ENCODE measurements at places on chromosomes 2 and 18. TPM values are rescaled to one million over a fixed set of nuclear protein-coding genes. Genes with fewer than 3 reads are reported as not detected.
A peak's percentile ranks its signal among the peaks of the same experiment; 100 is the strongest.

Gene SLC19A3
- total RNA-seq = 2.1 TPM

Gene RAB27B
- 0.05 TPM for total RNA-seq

Gene PSMA8
- 0.12 TPM for total RNA-seq

Gene DCAF17
- total RNA-seq = 12.3 TPM

Gene PROC
- not detected for total RNA-seq

GRCh38 chr2:66233981-66234380 lies 200.9 kb upstream of the MEIS1 start:
- H3K4me1 ChIP-seq = no peaks in the 10 kb centered on the region
- H3K4me3 ChIP-seq = no peak overlapping the region
- H3K27me3 ChIP-seq = no peaks in the 10 kb centered on the region
- no peak overlapping the region for H3K27ac ChIP-seq
- DNase-seq = no peak
- H3K36me3 ChIP-seq = no peaks in the 10 kb centered on the region

DNA sequence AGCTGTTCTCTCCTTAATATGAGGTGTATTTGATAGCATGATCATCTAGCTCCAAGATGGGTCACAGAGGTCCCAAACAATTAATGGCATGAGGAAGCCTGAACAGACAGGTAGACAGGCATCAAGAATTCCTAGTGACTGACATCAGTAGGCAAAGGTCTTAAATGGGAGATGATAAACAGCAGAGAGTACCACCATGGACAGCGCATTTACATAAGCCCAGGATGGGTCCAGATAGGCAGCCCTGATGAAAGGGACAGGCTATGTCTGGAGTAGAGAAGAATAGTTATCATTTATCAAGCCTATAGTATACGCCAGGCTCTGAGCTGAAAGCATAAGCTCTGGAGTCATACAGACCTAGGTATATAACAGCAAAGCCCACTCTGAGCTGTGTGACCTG lies 434.7 kb upstream of the SETBP1 start:
- DNase-seq = no peak
- no peaks in the 10 kb centered on the region for H3K27me3 ChIP-seq
- H3K27ac ChIP-seq = no peak overlapping the region
- no peak overlapping the region for H3K4me3 ChIP-seq
- no peaks in the 10 kb centered on the region for H3K4me1 ChIP-seq

- H3K27ac ChIP-seq = no peak overlapping the region
- no peak overlapping the region for H3K4me3 ChIP-seq
- H3K36me3 ChIP-seq = no peaks in the 10 kb centered on the region
- H3K27me3 ChIP-seq = no peaks in the 10 kb centered on the region
- peaks cover 8% of the 10 kb centered on the region for H3K4me1 ChIP-seq
- no peak for DNase-seq
These were observed 49.7 kb downstream of the CYRIA start for GRCh38 chr2:16615687-16616615.

DNA sequence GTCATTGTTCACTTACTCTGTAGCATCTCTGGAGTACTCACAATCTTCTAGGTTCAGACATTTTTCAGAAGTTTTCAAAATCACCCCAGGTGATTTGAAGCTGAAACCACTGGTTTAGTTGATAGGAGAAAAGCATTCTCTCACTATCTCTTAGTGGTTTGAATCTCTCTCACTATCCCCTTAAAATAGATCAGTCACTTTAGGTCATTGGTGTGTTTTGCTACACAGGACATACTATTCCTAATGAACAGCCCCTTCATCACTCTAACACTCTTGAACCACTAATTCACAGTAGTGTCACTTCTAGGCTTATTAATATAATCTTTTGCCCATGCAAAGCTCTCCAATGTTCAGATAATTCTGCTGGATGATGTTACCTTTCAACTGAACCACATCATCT lies 34.5 kb downstream of the LYPD6 start:
- no peak overlapping the region for H3K27ac ChIP-seq
- no peaks in the 10 kb centered on the region for H3K36me3 ChIP-seq
- H3K27me3 ChIP-seq = no peaks in the 10 kb centered on the region
- H3K4me1 ChIP-seq = no peaks in the 10 kb centered on the region
- no peak overlapping the region for H3K4me3 ChIP-seq

DNA sequence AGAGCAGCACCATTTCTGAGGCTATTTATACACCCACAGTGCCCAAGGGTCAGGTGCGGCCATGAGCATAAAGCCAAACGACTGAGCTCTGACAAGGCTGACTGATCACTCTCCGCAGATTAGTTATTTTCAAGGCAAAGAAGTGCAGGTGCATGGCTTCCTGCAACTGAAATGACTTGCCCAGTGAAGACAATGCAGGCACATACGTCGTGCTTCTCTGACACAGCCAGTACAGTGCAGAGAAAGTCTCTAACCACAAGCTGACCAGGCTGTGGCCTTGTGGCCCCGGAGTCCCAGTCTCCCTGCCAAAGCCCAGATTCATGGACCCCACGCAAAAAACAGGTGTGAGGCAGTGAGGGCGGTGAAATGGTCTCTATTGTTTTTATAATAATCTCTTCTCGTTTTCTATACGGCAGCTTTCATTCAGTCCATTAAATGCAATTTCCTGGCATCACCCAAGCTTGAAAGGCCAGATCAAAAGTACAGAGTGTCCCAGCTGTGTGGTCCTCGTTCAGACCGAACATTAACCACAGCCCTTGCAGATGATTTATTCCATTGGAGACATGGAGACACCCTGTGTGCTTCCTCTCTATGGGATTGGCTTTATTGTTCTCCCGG lies 447.0 kb upstream of the ID2 start:
- H3K27me3 ChIP-seq = no peaks in the 10 kb centered on the region
- no peak overlapping the region for H3K4me3 ChIP-seq
- no peak overlapping the region for H3K27ac ChIP-seq

GRCh38 chr2:14385043-14385442 lies 247.5 kb upstream of the LRATD1 start:
- H3K27ac ChIP-seq = no peak overlapping the region
- H3K4me1 ChIP-seq = no peaks in the 10 kb centered on the region
- no peaks in the 10 kb centered on the region for H3K27me3 ChIP-seq
- no peaks in the 10 kb centered on the region for H3K36me3 ChIP-seq

GRCh38 chr2:34547900-34548299 lies 948.8 kb upstream of the FAM98A start:
- no peaks in the 10 kb centered on the region for H3K36me3 ChIP-seq
- no peak for DNase-seq
- no peaks in the 10 kb centered on the region for H3K4me1 ChIP-seq
- H3K27ac ChIP-seq = no peak overlapping the region
- no peaks in the 10 kb centered on the region for H3K27me3 ChIP-seq
- H3K4me3 ChIP-seq = no peak overlapping the region

DNA sequence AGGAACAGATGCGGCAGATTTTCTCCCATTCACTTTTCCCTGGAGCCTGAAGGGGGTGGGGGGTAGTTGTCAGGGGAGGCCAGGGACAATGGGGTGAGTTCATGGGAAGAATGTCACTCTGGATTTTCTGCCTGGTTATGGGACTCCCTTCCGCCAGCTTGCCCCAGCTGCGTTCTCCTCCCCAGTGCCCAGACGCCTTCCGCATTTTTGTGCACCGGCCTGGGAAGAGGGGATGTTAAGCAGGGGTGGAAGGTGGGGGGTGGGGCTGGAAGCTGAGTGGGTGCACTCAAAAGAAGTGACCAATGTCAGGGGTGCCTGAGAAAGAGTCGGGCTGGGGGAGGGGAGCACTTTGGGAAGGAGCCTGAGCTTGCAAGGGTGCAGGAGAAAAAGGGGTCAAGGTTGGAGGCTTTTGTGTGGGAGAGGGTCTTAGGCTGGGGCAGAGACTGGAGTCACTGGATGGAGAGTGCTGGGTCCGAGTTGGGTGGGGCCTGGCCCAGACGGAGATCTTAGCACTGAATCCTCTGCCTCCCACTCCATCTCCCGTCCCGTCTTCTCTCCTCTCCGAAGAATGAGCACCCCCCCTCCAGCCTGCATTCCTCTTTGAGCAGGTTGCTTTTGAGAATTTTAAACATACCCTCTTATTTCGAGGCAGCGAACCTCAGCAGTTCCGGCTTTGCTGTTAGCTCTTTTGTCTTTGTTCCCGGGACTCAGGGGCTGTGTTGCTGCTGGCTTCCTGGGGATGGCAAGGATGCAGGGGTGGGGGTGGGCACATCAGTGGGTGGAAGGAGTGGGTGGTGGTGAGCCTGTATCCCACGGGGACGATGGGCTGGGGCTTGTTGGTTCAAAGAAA lies 2.7 kb downstream of the IGFBP2 start:
- H3K36me3 ChIP-seq = no peaks in the 10 kb centered on the region
- H3K27me3 ChIP-seq = no peaks in the 10 kb centered on the region
- H3K4me3 ChIP-seq = peak overlapping the region; percentile 56
- H3K4me1 ChIP-seq = peaks cover 11% of the 10 kb centered on the region

- H3K4me3 ChIP-seq = no peak overlapping the region
- H3K27me3 ChIP-seq = no peaks in the 10 kb centered on the region
- DNase-seq = no peak
- H3K36me3 ChIP-seq = no peaks in the 10 kb centered on the region
- H3K27ac ChIP-seq = no peak overlapping the region
These were observed 2.1 kb upstream of the RFTN2 start for GRCh38 chr2:197677483-197677882.

DNA sequence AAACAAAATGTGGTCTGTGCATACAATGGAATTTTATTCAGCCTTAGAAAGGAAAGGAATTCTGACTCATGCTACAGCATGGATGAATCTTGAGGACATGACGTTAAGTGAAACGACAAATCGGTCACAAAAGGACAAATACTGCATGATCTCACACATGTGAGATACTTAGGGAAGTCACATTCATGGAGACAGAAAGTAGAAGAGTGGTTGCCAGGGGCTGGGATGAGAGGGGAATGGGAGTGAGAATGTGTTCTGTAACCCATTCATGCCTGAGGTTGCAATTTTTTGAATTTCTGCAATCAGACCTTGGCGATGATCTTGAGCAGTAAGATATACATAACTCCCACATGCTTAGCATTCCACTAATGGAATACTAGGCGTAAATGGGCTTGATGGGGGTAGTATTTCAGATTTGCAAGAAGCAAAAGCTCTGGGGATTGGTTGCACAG lies 22.0 kb downstream of the FHL2 start:
- peaks cover 58% of the 10 kb centered on the region for H3K4me1 ChIP-seq
- H3K27me3 ChIP-seq = no peaks in the 10 kb centered on the region
- no peaks in the 10 kb centered on the region for H3K36me3 ChIP-seq

DNA sequence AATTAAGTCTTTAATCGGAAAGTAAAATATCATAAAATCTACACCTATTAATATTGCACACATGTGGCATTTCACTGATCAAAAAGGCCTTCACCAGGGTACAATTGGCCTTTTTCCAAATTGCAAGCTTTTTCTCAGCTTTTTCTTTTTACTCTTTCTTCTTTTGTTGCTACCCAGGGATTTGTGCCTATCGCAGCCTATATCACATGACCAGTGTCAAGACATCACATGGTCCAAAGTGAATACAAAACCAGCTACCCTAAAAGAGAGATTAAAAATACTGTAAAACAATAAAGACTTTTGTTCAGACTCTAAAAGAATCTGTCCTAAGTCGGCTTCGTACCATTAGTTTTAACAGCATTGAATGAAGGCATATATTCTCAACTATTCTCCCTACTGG lies 15.0 kb upstream of the OTX1 start:
- no peak overlapping the region for H3K4me3 ChIP-seq
- no peaks in the 10 kb centered on the region for H3K36me3 ChIP-seq
- H3K4me1 ChIP-seq = no peaks in the 10 kb centered on the region
- no peak for DNase-seq
- H3K27me3 ChIP-seq = no peaks in the 10 kb centered on the region

DNA sequence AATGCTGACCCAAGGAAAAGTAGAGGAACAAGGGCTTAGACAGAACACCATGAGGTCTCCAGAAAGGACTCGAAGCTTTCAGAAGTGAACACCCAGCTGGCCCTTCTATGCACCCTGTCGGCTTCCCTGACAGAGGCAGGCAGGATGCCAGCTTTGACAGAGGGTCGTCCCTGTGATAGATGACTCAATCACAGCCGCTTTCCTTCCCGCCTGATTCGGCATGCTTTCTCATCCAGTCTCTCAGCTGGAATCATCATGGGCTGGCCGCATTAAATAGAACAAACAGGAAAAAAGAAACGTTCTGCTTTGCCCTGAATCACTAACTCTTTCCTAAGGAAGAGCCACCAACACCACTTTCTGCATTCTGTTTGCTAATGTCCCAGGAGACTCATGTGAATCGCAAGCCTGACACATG lies 140.3 kb upstream of the RAB12 start:
- H3K27me3 ChIP-seq = no peaks in the 10 kb centered on the region
- H3K4me3 ChIP-seq = no peak overlapping the region
- no peak overlapping the region for H3K27ac ChIP-seq
- no peaks in the 10 kb centered on the region for H3K36me3 ChIP-seq
- no peaks in the 10 kb centered on the region for H3K4me1 ChIP-seq

DNA sequence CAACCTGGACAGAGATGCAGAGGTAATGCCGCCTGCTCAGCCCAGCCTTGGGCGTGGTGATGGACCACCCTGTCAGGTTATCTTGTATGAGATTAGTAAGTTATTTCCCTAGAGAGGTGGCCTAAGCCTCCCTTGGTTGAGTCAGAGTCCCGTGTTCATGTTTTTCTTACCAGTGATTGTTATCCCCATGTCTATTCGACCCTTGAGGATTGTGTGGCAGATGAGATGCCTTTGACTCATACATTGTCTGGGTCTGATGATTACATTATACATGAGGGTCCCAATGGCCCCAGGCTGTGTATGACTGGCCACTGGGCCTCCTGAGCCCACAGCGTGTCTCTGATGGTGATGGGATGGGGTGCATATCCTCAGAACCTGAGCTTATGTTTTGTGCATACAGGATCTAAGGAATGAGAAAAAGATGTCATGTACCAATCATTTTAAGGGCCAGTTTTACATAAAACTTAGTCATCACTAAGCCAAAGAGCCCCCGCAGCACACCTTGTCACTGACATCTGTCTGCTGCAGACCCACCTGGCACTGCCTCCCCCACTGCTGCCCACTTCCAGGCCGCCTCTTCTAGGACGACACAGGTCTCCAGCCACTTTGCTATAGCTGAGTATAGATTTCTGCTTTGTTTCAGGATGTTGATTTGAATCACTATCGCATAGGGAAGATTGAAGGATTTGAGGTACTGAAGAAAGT lies 7.7 kb downstream of the PPP1R7 start:
- DNase-seq = no peak
- H3K4me3 ChIP-seq = no peak overlapping the region
- H3K36me3 ChIP-seq = no peaks in the 10 kb centered on the region
- peaks cover 10% of the 10 kb centered on the region for H3K4me1 ChIP-seq

GRCh38 chr2:78455586-78455985 lies 569.9 kb upstream of the REG3G start:
- no peaks in the 10 kb centered on the region for H3K4me1 ChIP-seq
- no peak overlapping the region for H3K4me3 ChIP-seq
- H3K36me3 ChIP-seq = no peaks in the 10 kb centered on the region
- no peak overlapping the region for H3K27ac ChIP-seq
- DNase-seq = no peak

DNA sequence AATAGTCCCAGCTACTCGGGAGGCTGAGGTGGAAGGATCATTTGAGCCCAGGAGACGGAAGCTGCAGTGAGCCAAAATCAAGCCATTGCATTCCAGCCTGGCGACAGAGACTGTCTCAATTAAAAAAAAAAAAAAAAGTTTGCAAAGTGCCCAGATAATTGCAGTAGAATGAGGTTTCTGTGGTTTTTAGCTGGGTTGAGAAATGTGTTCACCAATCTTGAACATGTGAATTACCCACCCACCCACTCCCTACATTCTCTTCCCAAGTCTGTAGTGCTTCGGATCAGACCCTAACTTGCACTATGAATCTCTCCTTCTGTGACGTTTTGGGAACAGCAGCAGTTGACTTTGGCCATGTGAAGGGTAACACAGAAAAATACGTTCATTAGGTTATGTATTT lies 247.3 kb downstream of the PTGR3 start:
- no peak for DNase-seq
- H3K4me1 ChIP-seq = no peaks in the 10 kb centered on the region
- no peaks in the 10 kb centered on the region for H3K27me3 ChIP-seq
- H3K36me3 ChIP-seq = no peaks in the 10 kb centered on the region
- H3K27ac ChIP-seq = no peak overlapping the region
- no peak overlapping the region for H3K4me3 ChIP-seq
